ENCODE measurements at places on chromosomes 6 and 20.

GRCh38 chr20:58233881-58234528 is 5.6 kb upstream of the ANKRD60 start:
- no peak for DNase-seq

DNA sequence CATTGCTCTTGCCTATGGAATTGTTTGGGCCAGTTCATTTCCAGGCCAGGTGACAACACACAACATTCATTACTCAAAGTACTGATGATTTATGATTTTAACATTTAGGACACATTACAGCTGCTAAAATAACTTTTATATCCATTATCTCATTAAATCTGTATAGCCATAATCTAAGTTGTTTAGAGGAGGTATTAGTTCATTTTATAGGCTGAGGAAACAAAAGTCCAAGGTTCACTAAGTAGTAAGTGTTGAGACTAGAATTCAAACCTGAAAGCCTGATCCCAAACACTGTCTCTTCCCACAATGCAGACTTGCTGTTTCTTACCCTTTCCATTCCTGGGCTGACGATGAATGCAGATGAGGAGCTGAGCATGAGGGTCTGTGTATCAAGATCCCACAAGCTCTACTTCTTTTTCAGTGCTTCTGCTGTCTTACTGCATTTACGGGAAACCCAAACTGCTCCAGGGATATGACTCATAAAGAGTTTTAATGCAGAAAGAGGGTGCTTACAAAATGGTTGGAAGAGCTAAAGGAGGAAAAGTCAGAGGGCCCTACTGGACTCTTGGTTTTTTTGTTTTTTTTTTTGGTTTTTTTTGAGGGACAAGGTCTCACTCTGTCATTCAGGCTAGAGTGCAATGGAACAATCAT is 17.9 kb downstream of the TENT5A start:
- no peak for DNase-seq

GRCh38 chr6:163417595-163417994 is 3.1 kb downstream of the QKI start:
- DNase-seq: no peak

- DNase-seq: no peak
Observed at GRCh38 chr6:137989664-137990063, 117.6 kb downstream of the PERP start.

DNA sequence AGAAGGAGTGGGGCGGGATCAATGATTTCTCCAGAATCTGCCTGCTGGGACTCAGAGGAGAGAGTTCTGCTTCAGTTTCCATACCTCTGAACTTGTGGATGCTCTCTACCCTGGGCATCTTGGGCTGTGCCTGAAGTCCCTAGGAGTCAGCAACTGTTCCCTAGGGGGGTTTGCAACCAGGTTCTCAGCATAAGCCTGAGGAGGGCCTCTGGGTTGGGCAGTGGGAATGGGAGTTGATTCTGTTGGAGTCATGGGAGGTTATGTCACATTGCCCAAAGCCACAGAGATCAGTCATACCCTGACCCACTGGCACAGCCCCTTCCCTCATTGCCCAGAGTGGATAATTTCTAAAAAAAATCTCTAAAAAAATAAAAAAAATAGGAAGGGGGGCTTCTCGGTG is 47.4 kb downstream of the MOCS1 start:
- no peak for DNase-seq

- DNase-seq: peak; percentile 54
Observed at GRCh38 chr6:150865406-150866146, at the start of gene MTHFD1L. MTHFD1L (plus strand) TSS chr6:150865702; CDS start chr6:150865823, 121 bp downstream.

- DNase-seq: peak; percentile 31
Observed at GRCh38 chr6:140921366-140922226, 1211.1 kb upstream of the GJE1 start.

DNA sequence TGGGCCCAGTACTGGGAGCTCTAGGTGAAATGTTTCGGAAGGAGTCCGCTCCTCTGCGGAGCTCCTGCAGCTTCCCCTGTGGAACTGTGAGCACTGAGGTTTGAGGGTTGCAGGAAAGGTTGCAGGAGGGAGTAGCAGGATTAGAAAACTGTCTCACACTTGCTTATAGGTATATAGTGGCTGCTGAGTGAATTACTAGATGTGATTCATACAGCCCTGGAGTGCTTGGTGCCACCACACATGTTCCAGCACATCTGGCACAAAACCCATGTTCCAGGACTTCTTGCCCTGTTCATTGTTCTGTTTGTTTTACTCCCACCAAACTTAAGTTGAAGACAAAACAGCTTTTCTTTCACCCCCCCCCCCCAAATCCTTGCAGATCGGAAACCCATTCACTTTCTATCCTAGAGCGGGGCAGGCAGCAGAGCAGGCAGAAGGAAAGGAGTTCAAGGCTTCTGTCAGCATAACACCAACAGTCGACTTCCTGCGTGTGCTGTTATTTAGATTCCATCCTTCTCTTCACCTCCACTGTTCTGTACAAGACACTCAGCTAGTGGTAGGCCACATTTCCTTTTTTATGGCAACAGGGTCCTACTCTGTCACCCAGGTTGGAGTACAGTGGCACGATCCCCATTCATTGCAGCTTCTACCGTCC is 669 bp upstream of the PEX6 start:
- DNase-seq: no peak

- peak; percentile 98 for DNase-seq
Observed at GRCh38 chr6:36947570-36948351, 6.8 kb upstream of the PI16 start.

DNA sequence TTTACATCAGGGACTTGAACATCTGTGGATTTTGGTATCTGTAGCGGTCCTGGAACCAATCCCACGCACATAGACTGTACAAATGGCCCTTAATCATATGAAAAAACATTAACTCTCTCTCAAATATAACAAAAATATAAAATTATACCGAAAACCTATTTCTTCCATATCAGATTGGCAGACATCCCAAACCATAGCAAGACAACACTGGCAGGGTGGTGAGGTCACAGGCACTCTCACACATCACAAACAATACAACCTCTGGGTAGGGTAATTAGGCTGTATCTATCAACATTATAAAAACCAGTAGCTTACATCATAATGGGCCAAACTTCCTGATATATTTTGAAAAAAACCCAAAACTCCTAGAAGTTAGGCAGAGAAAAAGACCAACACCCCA is 40.9 kb downstream of the OVOL2 start:
- no peak for DNase-seq

- DNase-seq: peak; percentile 54
Observed at GRCh38 chr6:36924778-36925374, 29.7 kb upstream of the PI16 start.

DNA sequence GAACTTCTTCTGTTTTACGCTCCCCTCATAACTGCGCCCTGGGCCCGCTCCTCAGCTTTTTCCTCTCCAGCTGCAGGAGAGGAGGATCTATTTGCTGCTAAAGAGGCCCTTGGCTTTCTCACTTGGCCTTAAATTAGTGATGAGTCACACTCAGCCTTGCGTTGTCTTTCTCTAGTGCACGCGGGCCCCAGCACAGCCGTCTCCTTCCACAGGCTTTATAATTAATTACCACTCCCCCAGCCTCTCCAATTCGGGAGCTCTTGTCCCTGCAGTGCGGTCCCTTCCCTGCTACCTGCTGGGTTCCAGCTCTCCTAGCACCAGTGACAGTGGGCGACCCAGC is 25.2 kb downstream of the PACSIN1 start:
- no peak for DNase-seq

DNA sequence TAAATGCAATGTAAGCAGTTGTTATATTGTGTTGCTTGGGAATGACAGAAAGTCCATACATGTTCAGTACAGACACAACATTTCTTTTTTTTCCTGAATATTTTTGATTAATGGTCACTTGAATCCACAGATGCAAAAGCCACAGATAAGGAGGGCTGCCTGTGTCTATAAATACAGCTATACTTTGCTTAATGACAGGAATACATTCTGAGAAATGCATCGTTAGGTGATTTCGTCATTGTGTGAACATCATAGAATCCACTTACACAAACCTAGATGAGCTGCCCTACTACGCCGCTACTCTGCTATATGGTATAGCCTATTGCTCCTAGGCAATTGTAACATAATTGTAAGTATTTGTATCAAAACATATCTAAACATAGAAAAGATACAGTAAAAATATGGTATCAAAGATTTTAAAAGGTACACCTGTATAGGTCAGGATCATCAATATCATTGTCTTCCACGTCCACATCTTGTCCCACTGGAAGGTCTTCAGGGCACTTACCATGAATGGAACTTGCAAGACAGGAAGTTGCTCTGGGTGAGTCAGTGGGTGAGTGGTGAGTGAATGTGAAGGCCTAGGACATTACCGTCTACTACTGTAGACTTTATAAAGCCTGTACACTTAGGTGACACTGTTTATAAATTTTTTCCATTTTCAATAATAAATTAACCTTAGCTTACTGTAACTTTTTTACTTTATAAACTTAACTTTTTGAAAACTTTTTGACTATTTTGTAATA is 27.9 kb upstream of the POPDC3 start:
- no peak for DNase-seq

DNA sequence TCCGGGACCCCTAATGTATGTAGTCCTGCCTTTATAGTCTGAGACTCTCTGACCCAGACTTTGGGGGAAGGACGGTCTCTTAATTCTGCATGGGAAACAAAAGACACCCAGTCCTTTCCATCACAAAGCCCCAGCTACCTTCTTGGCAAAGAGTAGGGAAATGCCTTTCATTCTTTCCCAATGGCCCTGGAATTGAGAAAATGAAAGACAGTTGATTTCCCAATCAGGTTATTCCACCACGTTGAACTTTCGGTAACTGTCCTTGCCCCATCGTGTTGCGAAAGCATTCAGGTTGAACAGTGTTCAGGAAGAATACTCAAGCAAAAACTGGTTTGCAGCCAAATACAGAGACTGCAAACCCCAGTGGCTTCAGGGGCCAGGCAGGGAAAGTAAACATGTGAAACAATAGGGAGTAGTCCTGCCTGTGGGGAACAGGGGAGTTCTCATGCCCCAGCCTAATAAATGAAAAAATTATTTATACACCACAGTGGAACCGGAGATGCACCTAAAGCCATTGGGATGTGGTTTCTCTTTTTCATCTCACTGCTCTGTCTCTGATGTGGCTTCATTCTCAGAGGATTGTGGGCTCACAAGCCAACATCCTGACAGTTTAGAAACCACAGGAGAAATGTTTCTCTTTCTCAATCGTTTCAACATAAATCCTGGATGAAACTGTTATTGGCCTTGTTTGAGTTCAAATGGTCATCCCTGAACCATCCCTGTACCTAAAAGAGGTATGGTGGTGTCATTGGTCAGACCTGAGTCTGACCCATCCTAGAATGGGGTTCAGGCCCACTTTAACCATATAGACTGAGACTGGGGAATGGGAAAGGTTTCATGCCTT is 44.2 kb upstream of the SLC9A8 start:
- no peak for DNase-seq

DNA sequence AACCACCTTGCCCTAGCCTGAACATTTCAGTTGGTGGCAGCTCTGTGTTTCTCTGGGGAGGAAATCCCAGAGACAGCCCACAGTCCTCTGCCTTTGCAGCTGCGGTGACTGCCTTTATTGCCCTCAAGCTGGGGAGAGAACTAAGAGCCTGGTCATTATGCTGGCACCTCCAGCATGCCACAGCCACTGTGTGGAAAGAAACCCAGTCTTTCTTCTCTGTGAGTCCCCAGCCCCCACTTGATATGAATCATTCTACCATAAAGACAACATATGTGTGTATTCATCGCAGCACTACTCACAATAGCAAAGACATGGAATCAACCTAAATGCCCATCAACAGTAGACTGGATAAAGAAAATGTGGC is 82.3 kb upstream of the RNF217 start:
- DNase-seq: no peak

GRCh38 chr6:140940251-140940925 is 1192.3 kb upstream of the GJE1 start:
- no peak for DNase-seq

DNA sequence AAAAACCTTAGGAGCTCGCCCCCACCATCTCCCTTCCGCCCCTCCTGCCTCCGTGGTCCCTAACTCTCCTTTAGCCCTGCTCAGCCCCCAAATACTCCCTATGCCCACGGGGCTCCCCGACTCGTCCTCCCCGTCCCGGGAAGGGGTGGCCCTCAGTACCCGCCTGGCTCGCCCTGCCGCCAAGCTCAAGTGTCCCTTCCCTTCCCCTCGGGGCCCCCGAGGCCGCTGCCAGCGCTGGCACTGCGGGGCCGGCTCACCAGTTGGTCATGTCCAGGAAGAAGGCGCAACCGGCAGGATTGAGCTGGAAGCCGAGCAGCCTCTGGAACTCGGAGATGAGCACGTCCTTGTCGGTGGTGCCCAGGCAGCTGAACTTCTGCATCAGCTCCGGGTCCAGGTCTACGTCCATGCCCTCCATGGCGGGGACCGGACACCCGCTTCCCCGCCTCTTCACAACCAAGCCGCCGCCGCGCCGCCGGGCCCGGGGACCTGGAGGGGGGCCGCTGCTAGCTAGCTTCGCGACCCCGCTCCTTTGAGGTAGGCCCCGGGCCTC is 303 bp downstream of the ILRUN start:
- DNase-seq: no peak

- no peak for DNase-seq
Observed at GRCh38 chr6:68013780-68014515, 621.1 kb upstream of the ADGRB3 start.

GRCh38 chr6:135622081-135622480 is 124.5 kb upstream of the AHI1 start:
- DNase-seq: no peak

DNA sequence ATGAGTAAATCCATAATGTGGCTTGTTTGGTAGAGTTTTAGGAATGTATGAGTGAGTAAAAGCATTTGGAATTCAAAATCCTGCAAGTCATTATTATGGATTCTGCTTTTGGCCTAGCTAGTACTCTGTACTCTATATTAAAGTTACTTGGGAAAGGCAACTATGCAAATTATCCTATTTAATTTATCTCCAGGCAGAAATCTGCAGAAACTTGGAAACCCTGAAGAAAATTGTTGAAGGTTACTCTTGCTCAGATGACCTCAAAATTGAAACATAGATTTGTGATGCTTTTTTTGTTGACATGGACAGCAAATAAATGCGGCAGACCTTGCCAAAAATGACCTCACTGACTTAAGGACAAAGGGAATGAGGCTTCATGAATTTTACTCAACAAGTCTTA is 477.1 kb upstream of the EYS start:
- peak; percentile 1 for DNase-seq

DNA sequence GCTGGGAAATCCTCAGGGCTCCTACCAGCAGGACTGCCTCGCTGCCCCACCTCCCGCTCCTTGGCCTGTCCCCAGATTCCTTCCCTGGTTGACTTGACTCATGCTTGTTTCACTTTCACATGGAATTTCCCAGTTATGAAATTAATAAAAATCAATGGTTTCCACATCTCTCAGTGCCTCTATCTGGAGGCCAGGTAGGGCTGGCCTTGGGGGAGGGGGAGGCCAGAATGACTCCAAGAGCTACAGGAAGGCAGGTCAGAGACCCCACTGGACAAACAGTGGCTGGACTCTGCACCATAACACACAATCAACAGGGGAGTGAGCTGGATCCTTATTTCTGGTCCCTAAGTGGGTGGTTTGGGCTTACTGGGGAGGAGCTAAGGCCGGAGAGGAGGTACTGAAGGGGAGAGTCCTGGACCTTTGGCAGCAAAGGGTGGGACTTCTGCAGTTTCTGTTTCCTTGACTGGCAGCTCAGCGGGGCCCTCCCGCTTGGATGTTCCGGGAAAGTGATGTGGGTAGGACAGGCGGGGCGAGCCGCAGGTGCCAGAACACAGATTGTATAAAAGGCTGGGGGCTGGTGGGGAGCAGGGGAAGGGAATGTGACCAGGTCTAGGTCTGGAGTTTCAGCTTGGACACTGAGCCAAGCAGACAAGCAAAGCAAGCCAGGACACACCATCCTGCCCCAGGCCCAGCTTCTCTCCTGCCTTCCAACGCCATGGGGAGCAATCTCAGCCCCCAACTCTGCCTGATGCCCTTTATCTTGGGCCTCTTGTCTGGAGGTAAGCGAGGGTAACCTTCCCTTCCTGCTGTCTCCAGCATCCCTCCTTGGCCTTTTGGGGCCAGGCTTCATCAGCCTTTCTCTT is at the start of gene CFB:
CFB (plus strand) TSS at position 589 of the 863 bp plus-strand sequence; CDS start at position 716, 127 bp downstream.
- DNase-seq: no peak
